ENCODE measurements at places on chromosomes 3 and 15. TPM values are rescaled to one million over a fixed set of nuclear protein-coding genes. Genes with fewer than 3 reads are reported as not detected.

DNA sequence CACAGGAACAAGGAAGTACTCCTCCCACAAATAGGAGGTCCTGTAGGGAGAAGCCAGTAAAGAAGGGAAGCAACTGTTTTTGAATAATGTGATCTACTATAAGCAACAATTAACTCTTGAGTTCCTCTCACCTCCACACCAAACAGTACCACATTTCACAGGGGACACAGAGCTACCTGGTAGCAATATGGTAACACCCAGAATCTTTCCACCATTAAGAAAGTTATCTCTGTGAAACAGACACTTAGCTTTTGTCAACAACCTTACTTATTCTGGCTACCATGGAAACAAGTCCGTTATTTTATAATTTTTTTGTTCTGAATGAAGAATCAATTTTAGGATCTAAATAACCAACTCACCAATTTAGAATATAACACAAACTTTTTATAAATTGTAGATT, 49.5 kb downstream of the TBL1XR1 start:
- DNase-seq = no peak

GRCh38 chr3:14016900-14017475, 107.7 kb downstream of the CHCHD4 start:
- DNase-seq = no peak

BOC gene
- 22.6 TPM for polyA plus RNA-seq

DNA sequence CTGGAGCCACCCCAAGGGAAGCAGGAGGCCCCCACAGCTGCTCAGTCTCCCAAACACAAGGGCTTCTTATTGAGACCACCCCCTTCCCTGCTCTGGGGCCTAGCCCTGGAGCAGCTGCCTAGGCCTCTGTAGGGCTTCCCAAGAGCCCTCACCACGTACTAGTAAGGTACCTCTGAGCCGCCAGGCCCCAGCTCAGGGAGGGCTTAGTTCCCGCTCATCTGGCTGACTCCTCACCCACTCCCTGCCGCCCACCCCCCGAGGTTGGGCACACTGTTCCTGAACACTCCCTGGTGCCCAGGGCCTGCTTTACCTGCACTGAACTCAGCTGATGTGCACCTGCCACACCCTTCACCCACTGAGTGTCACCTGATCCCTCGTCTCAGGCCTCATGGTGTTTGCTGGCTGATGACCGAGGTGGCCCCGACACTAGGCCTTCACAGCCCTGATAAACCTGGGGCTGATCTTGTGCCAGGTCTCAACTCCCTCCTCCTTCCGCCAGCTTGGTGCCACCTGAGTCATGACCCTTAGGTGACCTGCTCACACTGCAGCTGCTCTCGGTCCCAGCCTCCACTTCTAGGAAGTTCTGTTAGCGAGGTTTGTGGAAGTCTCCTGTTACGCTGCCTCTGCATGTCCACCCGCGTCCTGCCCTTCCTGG, 18.0 kb upstream of the SPTBN5 start:
- DNase-seq = no peak

CIP2A gene
- polyA plus RNA-seq = 31.8 TPM

- no peak for DNase-seq
These were observed 493.6 kb upstream of the ADAMTS9 start for GRCh38 chr3:65181391-65181871.
